ENCODE measurements at places on chromosomes 5 and 9.

DNA sequence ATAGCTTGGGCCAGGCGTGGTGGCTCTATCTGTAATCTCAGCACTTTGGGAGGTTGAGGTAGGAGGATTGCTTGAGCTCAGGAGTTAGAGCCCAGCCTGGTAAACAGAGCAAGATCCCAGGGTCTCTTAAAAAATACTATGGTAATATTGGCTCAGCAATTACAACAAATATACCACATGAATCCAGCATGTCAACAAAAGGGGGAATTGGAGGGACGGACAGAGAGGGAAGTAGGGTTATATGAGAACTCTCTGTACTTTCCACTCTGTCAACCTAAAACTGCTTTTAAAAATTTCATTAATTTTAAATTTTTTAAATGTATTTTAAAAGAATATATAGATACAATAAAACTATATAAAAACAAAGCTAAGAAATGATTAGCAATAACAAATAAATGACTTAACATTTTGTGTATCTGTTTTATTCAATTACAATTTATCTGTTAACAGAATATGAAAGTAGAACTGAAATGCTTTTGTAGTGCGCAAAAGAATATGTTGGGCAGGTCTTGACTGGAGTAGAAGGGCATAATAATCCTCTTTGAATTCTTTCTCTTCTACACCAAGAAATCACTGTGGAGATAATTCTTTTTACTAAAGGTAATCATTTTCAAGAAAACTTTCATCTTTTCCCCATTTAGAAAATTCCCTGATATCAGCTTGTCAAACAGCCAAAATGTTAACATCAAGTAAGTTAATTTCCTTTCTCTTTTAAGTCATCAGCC lies 12.9 kb upstream of the CDC42SE2 start:
- no peak overlapping the region for H3K27ac ChIP-seq
- no peaks in the 10 kb centered on the region for H3K36me3 ChIP-seq
- no peak overlapping the region for H3K4me3 ChIP-seq
- no peaks in the 10 kb centered on the region for H3K4me1 ChIP-seq
- peaks cover 2% of the 10 kb centered on the region for H3K27me3 ChIP-seq

GRCh38 chr5:80565330-80565729 lies 4.8 kb downstream of the ANKRD34B start:
- no peak overlapping the region for H3K27ac ChIP-seq
- no peaks in the 10 kb centered on the region for H3K36me3 ChIP-seq
- DNase-seq: no peak
- peaks cover 2% of the 10 kb centered on the region for H3K4me1 ChIP-seq
- H3K4me3 ChIP-seq: no peak overlapping the region

- no peak for DNase-seq
- H3K4me1 ChIP-seq: peaks cover 7% of the 10 kb centered on the region
- no peak overlapping the region for H3K27ac ChIP-seq
- no peak overlapping the region for H3K4me3 ChIP-seq
Measured at GRCh38 chr9:133237035-133237731, 28.1 kb upstream of the OBP2B start.

- peak; percentile 39 for DNase-seq
- H3K27me3 ChIP-seq: peaks cover 2% of the 10 kb centered on the region
- peak overlapping the region; percentile 38 for H3K4me3 ChIP-seq
- peak overlapping the region; percentile 64 for H3K27ac ChIP-seq
Measured at GRCh38 chr9:97830884-97831829, 21.9 kb upstream of the FOXE1 start.

DNA sequence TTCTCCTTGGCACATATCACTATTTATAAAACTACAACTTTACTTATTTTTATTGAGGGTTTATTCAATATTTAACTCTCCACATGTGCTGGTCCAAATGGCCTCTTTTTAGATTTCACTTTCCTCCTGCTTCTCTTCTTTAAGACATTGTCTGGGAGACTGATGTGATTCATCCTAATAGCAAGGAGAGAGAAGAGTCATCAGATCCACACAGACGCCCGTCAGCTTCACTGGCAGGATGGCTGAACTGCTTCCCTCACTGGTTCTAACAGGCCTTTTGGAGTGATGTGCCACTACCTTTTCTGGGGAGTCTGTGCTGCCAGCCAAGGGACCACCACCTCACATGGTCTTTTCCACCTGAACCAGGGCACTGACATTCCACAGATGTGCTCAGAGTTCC lies 16.5 kb upstream of the ROR2 start:
- no peak overlapping the region for H3K27ac ChIP-seq
- peaks cover 15% of the 10 kb centered on the region for H3K36me3 ChIP-seq
- no peak overlapping the region for H3K4me3 ChIP-seq
- H3K27me3 ChIP-seq: peaks cover 4% of the 10 kb centered on the region

DNA sequence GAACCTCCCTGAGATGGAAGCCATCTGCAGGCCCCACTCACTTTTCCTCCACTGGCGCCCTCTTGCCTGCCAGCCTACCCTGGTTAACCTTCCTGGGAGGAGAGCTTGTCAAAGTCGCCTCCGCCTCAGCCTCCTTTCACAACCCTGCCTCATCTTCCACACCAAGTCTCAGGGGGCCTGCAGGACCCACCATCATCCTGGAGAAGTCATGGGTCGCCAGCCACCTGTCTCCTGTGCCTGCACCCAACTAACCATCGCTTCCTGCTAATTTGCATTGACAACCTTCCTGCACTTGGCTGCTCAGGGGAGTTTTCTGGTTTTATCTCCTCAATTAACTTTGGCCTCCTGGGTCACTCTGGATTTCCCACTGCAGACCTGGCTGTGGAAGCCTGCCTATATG lies 52.8 kb upstream of the GRHPR start:
- H3K4me3 ChIP-seq: no peak overlapping the region
- no peaks in the 10 kb centered on the region for H3K4me1 ChIP-seq
- peaks cover 5% of the 10 kb centered on the region for H3K27me3 ChIP-seq
- no peak overlapping the region for H3K27ac ChIP-seq
- no peak for DNase-seq

DNA sequence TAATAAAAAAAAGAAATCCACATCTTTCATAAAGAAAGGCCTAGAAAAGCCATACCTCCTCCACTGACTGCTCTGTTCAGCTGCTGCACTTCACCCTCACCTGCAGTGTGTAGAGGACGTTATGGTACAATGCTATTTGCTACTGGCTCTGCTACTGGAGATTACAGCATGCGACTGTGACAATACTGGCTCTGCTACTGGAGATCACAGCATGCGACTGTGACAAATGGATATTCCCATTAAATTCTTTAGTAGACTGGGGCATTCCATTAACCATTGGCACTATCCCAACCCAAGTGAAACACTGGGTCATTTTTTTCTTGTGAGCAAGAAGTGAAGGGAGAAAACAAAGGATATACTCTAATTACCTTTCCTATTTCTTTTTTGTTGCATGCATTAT lies 1063.5 kb upstream of the DMAC1 start:
- peaks cover 30% of the 10 kb centered on the region for H3K4me1 ChIP-seq
- H3K36me3 ChIP-seq: no peaks in the 10 kb centered on the region
- DNase-seq: no peak
- no peak overlapping the region for H3K27ac ChIP-seq
- H3K27me3 ChIP-seq: peaks cover 17% of the 10 kb centered on the region
- no peak overlapping the region for H3K4me3 ChIP-seq

DNA sequence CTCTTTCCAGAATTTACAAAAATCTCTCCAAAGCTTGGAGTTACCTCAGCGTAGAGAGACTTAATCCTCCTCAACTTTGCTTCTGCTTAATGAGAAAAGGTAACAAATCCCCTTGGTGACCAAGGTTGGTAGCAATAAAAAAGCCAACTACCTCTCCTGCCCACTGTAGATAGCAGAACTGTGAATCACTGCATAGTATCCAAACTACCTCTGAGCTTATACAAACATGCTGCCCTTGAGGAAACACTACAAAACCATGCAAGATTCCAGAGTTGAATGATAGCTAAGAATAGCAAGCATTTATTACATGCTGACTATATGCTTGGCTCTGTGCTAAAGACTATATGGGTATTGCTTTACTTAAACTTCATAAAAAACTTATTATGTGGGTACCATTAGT lies 2.8 kb upstream of the ADAMTS12 start:
- DNase-seq: no peak
- peaks cover 3% of the 10 kb centered on the region for H3K27me3 ChIP-seq
- no peak overlapping the region for H3K4me3 ChIP-seq

DNA sequence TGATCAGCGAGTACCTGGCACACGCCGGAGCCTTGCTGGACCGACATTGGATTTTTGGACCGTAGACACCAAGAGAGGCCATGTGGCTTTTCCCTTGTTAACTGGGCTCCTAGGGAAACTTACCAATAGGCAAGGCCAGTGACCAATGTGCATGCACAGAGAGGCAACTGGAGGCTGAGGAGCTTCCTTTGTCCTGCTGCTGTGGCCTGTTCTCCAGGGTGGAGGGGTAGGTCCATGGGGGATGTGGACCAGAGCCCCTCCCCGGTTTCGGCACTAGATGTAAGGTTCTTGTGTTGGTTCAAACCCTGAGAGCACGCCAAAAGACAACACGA lies 34.8 kb upstream of the ANXA2R start:
- peaks cover 7% of the 10 kb centered on the region for H3K4me1 ChIP-seq
- no peak overlapping the region for H3K4me3 ChIP-seq
- H3K27ac ChIP-seq: no peak overlapping the region
- peaks cover 22% of the 10 kb centered on the region for H3K36me3 ChIP-seq
- DNase-seq: no peak

- no peaks in the 10 kb centered on the region for H3K36me3 ChIP-seq
- no peak for DNase-seq
- no peak overlapping the region for H3K27ac ChIP-seq
- no peak overlapping the region for H3K4me3 ChIP-seq
- peaks cover 8% of the 10 kb centered on the region for H3K4me1 ChIP-seq
- H3K27me3 ChIP-seq: no peaks in the 10 kb centered on the region
Measured at GRCh38 chr5:142421228-142421617, 96.4 kb upstream of the SPRY4 start.

DNA sequence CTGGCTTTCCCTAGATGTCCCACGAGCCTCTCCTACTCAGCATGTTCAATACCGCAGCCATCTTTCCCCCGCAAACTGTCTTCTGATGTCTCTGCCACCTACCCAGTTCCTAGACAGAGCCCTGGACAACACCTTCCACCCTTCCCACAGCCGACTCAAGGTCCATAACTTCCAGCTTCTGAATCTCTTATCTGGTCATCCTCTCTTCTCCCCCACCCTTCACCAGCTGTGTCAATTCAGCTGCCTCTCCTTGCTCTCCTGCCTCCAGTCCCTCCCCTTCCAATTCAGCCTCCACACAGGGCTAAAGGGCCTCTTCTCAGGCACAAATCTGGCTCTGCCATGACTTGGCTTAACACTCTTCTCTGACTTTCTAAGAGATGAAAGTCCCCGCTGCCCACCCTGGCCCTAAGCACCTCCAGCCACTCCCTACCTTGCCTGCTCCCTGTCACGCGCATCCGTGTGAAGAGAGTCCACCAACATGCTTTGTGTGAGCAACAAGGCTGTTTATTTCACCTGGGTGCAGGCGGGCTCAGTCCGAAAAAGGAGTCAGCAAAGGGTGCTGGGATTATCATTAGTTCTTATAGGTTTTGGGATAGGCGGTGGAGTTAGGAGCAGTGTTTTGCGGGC lies 25.2 kb downstream of the AQP7 start:
- H3K27ac ChIP-seq: peak overlapping the region; percentile 23
- H3K4me1 ChIP-seq: peaks cover 20% of the 10 kb centered on the region
- H3K36me3 ChIP-seq: no peaks in the 10 kb centered on the region

DNA sequence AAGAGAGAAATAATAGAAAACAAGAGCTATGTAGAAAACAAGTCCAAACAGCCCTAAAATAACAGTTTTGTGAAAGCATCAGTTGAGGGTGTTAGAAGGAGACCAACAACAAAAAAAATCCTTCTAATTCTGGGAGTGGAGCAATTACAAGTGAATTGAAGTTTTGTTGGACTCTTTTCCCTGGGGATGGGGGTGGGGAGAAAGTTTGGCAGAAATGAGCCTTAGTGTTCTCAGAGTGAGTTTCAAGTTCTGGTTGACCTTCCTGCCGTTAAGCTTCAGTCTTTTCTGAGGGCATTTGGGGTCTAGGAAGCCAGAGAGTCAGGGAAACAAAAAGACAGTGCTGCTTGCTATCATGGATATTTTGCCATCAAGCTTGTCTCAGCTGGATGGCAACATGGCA lies 106.3 kb upstream of the TRIM32 start:
- no peaks in the 10 kb centered on the region for H3K4me1 ChIP-seq
- no peak overlapping the region for H3K4me3 ChIP-seq
- no peak overlapping the region for H3K27ac ChIP-seq
- no peaks in the 10 kb centered on the region for H3K27me3 ChIP-seq
- DNase-seq: no peak
- no peaks in the 10 kb centered on the region for H3K36me3 ChIP-seq

- DNase-seq: no peak
- H3K4me3 ChIP-seq: no peak overlapping the region
- no peak overlapping the region for H3K27ac ChIP-seq
- peaks cover 2% of the 10 kb centered on the region for H3K4me1 ChIP-seq
- H3K27me3 ChIP-seq: peaks cover 2% of the 10 kb centered on the region
Measured at GRCh38 chr9:130898552-130898852, 1.9 kb upstream of the QRFP start.

GRCh38 chr5:93601802-93602155 lies 18.8 kb downstream of the NR2F1 start:
- H3K36me3 ChIP-seq: no peaks in the 10 kb centered on the region
- H3K4me1 ChIP-seq: peaks cover 2% of the 10 kb centered on the region
- peak overlapping the region; percentile 44 for H3K27ac ChIP-seq
- peak; percentile 39 for DNase-seq
- peaks cover 31% of the 10 kb centered on the region for H3K27me3 ChIP-seq
- peak overlapping the region; percentile 53 for H3K4me3 ChIP-seq

GRCh38 chr5:171367424-171368370 lies 20.0 kb upstream of the NPM1 start:
- no peaks in the 10 kb centered on the region for H3K4me1 ChIP-seq
- DNase-seq: no peak
- H3K36me3 ChIP-seq: no peaks in the 10 kb centered on the region
- H3K27ac ChIP-seq: no peak overlapping the region

DNA sequence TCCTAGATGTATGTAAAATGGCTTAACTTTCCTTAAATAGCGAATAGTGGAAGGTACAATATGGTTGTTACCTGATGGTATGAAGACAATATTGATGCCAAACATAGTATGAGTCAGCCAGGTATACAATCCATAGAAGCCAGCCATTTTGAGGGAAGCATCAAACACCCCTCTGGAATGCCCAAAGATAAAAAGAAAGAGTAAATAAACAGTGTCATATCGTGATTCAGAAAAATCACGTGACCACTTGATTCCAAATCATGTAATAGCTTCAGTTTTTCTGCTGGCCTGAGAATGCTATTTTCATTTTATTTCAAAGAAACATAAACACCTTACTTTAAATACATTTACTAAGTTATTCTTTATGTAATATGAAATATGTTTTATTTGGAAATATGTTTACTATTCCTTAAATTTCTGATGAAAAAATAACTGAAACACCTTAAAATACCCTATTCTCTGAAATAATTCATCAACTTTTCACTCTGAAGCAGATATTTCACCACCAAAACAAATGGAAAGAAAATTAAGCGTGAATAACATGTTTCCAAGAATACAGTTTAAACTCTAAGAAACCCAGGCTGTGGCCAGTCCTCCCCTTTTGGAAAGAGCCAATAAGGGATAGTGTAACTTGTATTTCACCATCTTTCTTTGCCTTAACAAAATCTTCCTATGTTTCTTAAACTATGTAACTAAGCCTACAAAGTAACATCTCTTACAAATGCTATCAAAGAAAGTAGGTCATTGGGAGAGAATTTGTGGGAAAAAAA lies 24.8 kb upstream of the CTNNAL1 start:
- H3K27me3 ChIP-seq: peaks cover 2% of the 10 kb centered on the region
- H3K4me3 ChIP-seq: no peak overlapping the region
- no peaks in the 10 kb centered on the region for H3K4me1 ChIP-seq
- no peak overlapping the region for H3K27ac ChIP-seq
- H3K36me3 ChIP-seq: no peaks in the 10 kb centered on the region
